ENCODE measurements at places on chromosomes 6 and 20.

DNA sequence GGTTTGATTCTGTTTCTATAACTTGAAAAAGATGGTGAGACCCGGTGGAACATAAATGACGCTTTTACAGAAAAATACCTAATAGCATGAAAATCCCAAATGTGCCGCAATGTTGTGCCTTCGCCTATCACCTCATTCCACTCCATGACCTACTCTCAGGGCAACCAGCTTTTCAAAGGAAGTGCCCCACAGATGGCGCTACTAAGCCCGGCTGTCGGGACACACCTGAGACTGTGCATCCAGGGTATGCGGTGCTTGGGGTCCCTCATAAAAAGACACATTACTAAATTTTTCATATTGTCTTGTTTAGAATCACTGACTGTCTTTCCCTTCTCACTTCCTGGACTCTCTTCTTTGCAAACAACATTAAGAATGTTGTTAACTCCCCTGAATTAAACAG, 145.5 kb upstream of the RPS6KA2 start:
- DNase-seq = no peak

DNA sequence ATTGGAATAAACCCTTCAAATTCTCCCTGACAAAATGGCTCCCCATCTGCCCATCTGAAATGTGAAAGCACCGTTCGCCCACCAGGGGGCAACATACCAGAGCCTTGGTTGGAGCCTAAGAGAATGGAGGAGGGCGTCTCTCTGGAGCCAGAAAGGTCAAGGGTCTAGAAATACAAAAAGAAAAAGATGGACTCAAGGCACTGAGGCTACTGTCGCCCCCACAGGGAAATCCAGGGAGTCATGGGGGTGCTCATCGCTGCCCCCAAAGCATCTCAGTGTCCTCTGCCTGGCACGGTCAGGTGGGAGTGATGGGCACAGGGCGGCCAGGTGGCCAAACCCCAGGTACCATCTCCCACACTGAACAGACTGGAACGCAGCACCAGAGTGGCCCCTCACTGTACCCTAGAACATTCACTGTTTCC, 136.3 kb downstream of the ZMYND8 start:
- DNase-seq = no peak

DNA sequence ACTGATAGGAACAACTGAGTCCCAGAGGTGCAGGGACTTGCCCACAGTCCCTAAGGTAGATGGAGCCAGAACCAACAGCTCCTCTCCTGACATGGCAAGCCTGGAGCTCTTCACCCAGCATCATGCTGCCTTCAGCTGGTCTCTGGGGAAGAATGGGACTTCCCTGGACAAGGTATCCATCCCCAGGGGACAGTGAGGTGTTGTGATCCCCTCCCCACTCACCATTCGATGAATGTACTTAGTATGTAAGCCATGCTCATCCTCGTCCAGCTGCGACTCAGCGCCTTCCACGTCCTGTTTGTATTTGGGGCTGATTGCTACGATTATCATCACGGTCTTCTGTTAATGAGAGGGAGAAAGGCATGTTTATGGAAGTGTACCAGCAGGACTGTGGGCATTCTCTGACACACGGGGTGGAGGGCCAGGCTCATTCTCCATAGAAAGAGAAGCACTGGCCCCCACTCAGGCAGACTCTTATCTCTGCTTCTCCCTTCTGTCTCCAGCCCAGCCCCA, 39.4 kb downstream of the TRAF3IP2 start:
- DNase-seq = no peak

GRCh38 chr6:93272211-93272610, 147.1 kb downstream of the EPHA7 start:
- DNase-seq = no peak

- DNase-seq = no peak
Observed at GRCh38 chr20:35150846-35151579, 3.9 kb upstream of the EDEM2 start.

- DNase-seq = no peak
Observed at GRCh38 chr20:60650087-60650486, 602.0 kb upstream of the CDH4 start.

DNA sequence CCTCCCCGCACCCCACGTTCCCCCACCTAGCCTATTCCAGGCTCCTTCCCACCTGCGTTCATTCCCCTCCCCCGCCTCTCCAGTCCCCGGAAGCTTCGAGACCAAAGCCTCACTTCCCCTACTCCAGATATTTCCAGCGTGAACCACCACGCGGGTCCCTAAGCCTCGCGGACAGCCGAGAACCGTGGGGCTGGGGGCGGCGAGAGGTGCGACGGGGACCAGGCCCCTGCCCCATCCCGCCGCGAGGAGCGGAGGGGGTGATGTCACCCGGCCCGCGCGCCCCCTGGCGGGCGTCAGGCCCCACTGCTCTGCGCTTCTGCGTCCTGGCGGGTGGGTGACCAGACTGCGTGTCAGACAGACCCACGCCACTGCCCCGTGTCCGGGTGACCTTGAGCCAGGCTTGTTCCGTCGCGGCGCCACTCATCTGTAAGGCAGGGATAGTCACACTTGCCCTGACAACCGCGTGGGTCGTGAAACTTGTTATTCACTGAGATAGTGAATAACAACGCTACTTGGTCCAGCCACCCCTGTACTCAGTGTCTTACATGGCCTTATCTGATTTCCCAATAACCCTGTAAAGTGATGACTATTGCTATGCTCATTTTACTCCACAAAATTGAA, 9.0 kb upstream of the HSP90AB1 start:
- peak; percentile 80 for DNase-seq

- DNase-seq = no peak
Observed at GRCh38 chr6:38588631-38589366, 50.9 kb downstream of the BTBD9 start.

DNA sequence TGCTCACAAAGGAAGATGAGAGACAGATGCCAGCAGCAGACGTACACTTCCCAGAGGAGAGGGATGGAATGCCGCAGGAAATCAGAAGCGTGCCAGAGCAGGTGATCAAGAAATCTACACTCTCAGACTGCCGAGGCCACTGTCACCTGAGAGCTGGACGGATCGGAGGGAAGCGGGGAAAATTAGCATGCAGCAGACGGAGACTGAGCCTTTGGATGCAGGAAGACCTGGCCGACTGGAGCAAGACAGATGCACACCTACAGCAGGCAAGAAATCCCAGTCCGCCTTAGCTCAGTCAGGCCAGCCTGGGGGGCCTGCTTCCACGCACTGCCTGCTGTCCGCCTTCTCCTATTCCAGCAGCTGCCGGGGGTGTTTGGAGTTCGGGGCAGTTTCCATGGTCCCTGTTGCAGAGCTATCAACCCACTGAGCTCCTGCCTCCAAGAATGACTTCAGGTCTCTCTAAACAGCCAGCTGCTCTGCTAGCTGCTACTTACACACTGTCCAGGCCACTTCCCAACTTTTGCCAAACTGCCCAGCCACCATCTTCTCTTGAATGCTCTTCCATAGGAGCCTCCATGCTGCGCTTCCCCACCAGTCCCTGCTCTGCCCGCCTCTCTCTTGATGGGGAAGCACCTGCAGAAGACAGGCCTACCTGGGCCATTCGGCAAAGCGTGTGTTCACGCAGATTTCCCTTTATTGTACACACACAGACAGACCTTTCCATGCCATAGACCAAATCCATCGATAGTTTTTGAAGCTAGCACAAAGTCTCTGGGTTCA, 368.5 kb downstream of the ZFAND3 start:
- no peak for DNase-seq

GRCh38 chr6:118678866-118679265, 27.5 kb upstream of the CEP85L start:
- no peak for DNase-seq

- no peak for DNase-seq
Observed at GRCh38 chr20:63829945-63830835, 874 bp downstream of the ZBTB46 start.

- DNase-seq = peak; percentile 77
Observed at GRCh38 chr6:57267586-57268293, 45.6 kb upstream of the RAB23 start.

- no peak for DNase-seq
Observed at GRCh38 chr20:34042262-34042661, 48.6 kb downstream of the RALY start.

DNA sequence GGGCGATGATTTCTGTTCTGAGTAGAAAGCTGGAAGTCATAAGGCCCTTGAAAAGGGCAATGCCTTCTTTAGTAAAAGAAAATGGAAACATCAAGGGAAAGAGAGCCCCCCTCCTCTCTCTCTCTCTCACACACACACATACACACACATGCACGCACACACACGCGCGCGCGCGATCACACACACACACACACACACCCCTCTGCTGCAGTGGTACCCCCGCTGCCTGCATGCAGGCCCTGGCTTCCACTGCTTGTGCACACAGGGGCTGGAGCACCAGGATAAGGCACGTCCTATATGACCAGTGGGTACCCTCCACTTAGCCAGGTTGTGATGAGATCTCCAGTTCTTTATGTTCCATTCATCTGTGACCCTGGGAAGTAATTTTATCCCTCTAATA, 300.9 kb downstream of the SLC35F1 start:
- DNase-seq = no peak

DNA sequence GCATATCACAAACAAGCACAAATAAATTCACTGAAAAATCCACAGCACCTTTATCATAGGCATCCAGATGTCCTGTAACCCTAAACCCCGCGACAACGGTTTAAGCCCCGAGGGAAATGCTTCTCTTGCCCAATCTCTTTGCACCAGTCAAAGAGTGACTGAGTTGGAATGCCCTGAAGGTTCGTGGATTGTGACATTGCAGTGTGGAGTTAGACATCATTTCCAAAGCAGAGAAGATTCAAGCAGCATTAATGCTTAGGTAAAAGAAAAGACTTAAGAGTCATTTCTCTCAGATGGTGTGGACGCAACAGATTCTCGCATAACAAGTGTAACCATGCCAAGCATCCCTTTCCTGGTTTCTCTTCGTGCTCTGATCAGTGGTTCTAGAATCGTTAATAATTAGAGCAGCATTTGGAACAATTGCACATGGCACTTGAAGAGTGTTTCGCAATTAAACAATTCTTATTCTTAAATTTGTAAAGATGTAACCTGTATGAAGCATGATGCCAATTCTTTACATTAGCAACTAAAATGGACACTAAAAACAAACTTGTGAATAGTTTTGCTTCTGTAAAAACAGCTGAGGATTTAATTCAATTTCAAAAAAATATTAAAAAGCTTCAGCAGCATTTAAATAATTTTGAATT, 121.6 kb downstream of the HIVEP2 start:
- no peak for DNase-seq

GRCh38 chr6:84103029-84103428, 69.5 kb downstream of the MRAP2 start:
- no peak for DNase-seq

- DNase-seq = no peak
Observed at GRCh38 chr6:131519670-131520436, 53.2 kb upstream of the ARG1 start.

DNA sequence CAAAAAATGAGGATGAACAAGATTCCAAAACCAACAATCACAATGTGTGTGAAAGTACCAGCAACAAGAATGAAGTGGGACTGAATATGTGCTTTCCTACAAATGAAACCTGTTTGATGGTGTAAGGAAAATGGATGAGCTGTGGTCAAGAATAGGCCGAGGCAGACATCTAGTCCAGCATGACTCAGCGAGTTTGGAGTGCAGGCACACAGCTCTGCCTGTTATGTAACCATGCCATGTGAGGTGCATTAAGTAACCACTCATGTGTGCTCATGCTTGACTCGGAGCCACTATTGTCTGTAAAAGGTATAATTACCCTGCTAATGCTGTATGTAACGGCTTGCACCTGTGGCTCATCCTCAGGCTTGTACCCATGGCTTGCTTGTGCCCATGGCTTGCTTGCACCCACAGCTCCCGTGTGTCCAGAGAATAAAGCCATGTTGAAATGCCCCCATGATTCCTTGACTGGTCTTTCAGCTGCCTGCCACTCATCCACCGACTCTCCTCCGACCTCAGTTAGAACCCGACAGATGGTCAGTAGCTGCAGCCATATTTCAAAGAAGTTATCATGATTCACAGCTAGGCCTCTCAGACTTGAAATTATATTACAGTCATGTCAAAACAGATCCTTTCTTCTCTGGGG, 98.7 kb downstream of the BACH2 start:
- no peak for DNase-seq

DNA sequence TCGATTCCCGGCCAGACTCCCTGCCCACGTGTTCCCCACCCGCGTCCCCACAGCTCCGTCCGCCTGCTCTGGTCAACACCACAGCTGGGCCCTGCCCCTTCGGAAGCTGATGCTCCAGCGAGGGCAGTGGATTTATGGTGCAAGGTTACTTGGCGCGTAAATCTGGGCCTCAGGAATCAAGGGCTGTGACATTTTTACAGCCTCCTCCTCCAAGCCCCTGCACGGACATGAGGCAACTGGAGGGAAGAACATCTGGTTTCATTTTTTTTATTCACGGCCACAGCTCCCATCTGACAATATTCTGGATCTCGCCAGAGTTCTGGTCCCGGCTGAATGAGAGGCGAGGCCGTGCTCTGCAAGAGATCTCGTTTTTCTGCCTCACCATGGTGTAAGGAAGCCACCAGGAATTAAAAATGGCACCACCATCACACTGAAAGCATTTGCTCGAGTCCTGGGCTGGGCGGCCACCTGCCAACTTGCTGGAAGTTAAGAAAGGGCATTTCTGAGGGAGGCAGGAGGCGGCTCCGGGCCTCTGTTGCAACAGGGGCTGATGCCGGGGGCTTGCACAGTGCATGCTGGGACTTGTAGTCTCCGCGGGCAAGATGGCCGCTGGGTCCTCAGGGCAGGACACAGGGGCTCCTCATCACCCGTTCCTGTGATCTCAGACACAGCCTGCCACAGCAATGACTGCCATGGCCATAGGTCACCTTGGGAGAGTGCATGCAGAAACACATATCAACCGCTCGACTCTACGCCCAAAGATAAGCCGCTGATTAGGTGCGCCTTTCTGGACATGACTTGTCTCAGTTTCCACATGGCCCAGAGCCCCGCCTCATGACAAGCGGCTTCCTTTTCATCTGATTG, 148.5 kb downstream of the LY86 start:
- DNase-seq = peak; percentile 84

DNA sequence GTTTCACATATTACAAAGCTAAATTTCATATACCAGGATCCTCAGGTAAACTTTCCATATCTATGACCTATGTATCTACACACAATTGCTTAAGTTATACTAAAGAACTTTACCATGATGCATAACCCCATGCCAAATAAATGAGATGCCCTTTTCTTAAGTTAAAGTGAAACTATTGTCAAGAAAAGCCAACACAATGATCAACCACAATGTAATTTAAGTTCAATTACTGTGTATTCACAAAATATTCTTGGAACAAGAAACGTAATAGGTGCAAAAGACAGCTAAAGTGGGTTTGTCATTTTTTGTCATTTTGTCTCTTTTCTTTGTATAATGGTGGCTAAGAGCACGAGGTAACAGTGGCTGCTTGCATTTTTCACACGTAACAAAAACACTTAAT, 158.0 kb upstream of the SHLD1 start:
- no peak for DNase-seq
